Globus pallidus (tissue), 1 donor: ENCODE measurements at places on chromosomes 2 and 18.

DNA sequence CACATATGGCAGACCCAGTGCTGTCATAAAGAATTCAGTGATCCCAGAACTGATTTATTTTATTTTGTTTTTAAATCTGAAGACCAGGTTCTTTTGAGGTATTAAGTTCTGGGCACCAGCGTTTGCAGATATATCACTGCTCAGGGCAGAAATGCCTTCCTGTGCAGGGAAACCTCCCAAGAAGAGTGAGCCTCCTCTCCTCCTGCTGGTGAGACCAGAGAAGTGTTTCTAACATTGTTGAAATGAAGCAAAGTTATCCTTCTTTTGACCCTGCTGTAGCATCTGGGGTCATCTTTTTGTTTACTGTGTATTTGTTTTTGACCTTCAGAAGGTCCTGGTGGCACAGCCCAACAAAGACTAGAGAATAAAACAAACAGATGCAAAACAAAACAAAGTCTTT is 94.0 kb downstream of the AQP4 start:
- no peak for DNase-seq

GRCh38 chr2:235171550-235172031 is 219.8 kb downstream of the SH3BP4 start:
- DNase-seq, result no peak

DNA sequence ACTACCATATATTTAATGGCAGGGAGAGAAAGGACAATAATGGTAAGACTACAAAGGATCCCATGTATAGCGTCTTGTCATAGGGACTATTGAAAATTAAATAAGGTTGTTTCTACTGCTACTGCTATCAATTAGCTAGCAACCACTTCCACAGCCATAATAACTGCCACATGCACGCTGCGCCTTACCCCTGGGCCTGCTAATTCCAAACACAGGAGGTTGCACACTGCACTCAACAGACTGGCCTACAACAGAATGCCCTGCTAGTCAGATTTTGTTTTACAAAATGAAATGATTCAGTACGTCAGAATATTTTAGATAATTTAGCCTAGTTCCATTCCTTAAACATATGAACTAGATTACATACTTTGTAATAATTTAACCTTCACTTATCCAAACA is 121.0 kb upstream of the SMAD7 start:
- no peak for DNase-seq

GRCh38 chr2:53150146-53150545 is 617.5 kb upstream of the CHAC2 start:
- DNase-seq, result no peak

DNA sequence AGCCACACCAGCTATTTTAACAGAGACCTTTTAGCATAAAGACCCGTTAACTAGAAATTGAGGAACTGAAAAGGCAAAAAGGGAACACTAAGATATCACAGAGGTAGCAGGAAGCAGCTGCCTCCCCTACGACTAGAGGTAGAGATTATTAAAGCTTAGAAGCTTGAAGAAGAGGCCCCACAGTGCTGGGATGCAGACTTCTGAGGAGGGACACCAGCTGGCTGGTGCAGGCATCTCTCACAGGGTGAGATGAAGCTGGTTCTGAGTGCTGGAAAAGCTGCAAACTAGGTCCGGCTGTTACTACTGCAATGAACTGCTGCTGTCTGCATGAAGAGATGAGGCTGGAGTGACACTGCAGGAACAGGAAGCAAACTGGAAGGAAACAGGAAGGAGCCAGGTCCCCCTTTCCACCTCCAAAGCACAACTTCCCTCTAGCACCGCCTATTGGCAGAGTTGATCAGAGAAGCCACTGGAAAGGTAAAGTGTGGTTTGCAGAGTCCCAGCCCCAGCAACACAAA is 61.2 kb upstream of the MRPS9 start:
- no peak for DNase-seq

DNA sequence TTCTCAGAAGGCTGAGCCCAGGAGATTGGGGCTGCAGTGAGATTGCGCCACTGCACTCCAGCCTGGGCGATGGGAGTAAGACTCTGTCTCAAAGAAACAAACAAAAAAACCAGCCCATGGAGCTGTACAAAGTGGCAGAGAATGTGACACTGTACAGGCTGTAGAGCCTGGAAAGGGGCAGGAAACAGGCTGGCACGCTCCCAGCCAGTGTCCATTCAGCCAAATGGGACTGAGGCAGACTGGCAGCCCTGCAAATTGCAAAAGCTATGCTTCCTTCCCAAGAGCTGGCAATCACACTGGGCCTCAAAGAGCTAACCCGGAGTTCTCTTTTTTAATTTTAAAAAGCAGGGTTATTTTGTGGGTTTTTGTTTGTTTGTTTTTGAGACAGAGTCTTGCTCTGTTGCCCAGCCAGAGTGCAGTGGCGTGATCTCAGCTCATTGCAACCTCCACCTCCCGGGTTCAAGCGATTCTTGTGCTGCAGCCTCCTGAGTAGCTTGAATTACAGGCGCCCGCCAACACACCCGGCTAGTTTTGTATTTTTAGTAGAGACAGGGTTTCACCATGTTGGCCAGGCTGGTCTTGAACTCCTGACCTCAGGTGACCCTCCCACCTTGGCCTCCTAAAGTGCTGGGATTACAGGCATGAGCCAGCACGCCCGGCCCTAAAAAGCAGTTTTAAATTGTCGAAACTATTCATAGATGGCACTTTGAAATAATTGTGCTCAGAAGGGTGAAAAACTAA is 42.8 kb downstream of the SCRN3 start:
- peak; percentile 94 for DNase-seq

DNA sequence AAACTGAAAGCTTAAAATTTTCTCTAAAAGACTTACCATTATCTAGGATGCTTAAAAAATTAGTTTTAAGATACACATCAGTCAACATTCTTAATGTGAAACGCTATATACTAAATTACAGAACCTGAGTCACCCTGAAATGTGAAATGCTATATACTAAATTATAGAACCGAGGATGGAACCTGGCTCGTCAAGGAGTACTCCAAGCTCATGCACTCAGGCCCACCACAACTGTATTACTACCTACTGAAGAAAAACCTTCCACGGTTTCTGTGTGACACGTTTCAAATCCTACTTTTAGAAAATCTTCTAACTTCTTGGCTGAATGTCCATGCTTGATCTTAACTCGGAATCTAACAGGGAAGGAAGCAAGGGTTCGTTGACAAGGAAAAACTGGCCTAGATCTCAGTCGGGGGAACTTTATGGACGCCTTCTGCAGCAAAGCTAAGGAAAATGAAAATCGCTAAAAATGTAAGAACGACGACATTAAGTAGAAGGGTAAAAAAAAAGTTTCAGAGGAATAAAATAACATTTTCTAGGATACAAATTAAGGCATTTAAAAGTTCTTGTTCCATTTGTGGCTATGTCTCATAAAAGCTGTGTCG is 1.4 kb downstream of the PRKD3 start:
- no peak for DNase-seq
